NCI-H1105 treated with DMSO at 0.1 percent for 48 hours (cell line): ENCODE measurements at places on chromosomes 5 and 9.

- DNase-seq, result no peak
These were observed 156.2 kb upstream of the S1PR3 start for GRCh38 chr9:88835038-88835466.

GRCh38 chr9:68751556-68751955 lies 46.5 kb downstream of the PIP5K1B start:
- no peak for DNase-seq

GRCh38 chr5:140131967-140132409 lies 6.3 kb downstream of the IGIP start:
- no peak for DNase-seq

DNA sequence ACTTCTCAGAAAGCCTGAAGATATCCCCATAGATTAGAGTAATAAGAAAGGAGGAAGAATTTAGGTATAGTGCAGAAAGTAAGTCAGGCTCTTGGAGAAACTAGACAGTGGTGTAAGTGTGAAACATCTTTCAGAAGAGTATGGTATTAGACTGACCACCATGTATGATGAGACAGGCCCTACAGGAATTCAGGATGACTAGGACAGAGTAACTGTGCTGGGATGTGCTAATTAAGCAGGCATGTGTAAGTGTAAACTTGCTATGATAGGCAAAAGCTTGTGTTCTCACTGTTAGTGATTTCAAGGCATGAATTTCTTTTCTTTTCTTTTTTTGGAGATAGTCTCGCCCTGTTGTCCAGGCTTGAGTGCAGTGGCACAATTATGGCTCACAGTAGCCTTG lies 70.8 kb downstream of the RAB24 start:
- no peak for DNase-seq

- DNase-seq, result no peak
These were observed 41.9 kb downstream of the TJP2 start for GRCh38 chr9:69215774-69216485.

GRCh38 chr5:94288937-94289336 lies 329.5 kb downstream of the KIAA0825 start:
- DNase-seq, result no peak

DNA sequence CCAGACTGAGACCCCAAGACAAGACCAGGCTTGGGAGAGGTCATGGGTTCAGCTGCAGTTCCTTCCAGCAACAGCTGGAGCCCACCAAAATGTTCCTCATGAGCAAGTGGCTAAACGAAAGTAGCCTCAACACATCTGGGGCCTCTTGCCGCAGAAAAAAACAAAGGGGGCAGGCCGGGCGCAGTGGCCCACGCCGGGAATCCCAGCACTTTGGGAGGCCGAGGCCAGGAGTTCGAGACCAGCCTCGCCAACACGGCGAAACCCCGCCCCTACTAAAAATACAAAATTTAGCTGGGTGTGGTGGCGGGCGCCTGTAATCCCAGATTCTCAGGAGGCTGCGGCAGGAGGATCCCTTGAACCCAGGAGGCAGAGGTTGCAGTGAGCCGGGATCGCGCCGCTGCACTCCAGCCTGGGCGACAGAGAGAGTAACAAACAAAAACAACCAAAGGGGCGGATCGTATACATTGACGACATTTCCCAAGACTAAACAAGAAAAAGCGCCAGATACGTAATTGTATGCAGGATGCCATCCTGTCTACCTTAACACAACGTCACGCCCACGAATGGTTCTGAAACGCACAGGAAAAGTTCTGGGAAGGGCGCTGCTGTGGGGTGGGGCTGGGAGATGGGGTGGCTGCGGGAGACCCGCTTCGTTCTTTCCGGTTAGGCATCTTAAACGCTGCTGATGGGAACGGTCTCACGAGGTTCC lies 1.7 kb downstream of the INPP5E start:
- no peak for DNase-seq

DNA sequence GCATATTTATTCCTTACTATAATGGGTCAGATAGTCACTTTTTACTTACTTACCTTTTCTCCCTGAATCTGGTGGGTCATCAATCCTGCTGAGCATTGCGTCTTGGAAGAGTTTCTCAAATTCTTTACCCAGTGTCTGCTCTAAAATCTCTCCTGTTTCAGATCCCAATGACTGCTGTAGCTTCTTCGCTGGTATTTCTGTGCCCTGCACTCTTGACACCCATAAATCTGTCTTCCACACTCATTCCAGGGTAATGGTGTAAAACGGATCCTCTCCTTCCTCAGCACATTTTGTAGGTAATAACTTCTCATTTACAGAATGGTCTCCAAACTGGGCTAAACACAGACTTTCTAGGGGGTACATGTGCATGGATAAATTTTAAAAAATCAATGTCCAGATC lies 407.4 kb downstream of the DMAC1 start:
- no peak for DNase-seq

DNA sequence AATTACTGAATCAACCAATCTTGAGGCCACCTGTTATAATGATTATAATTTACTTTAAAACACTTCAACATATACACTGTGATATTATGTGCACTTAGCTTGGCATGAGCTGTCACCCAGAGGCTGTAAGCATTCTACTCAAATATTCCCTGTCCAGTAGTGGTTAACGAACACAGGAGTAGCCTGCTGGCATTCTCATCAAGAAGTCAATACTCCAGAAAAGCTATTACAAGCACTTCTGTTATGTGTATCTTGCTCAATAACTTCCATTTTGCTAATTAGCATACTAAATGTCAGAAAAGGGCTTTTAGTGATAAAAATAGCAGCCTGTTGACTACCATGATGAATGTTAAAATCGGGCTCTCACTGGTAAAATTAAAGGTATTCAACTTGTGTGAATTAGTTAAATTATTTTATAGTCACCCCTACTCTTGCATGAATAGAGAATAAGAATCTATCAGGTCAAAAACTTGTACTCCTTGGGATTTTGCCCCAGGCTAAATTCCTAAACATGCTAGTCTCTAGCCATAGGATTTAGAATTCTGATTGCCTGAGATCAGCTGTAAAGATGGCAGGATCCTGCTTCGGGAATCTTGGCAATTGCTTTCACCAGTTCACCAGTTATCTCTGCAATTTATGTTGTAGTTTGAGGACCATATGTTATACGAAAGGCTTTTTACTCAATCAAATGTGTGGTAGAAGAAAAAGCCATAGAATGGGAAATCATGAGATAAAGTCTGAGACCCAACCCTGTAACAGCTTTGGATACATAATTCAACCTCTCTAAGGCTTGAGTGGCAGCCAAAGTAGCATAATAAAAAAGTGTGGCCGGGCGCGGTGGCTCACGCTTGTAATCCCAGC lies 43.4 kb upstream of the PAM start:
- no peak for DNase-seq

DNA sequence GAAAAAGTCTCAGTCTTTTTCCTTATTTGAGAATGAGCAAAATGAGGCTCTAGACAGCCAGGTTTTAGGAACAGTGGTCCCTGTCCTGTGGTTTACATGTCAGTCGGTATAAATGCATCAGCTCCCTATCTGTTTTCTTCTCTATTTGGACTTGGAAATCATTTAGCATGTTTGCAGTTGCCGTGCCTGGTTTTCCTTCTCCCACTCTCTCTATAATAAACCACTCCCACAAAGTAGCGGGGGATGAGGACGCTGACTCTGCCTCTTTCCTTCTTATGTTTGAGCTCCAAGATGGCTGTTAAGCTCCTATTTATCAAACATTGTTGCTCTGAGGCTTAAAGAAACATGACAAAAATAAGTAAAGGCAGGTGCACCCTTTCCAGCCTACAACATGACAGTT lies 57.2 kb upstream of the CTSL start:
- DNase-seq, result no peak

- DNase-seq, result no peak
These were observed 25.6 kb downstream of the MED27 start for GRCh38 chr9:132054024-132054423.

DNA sequence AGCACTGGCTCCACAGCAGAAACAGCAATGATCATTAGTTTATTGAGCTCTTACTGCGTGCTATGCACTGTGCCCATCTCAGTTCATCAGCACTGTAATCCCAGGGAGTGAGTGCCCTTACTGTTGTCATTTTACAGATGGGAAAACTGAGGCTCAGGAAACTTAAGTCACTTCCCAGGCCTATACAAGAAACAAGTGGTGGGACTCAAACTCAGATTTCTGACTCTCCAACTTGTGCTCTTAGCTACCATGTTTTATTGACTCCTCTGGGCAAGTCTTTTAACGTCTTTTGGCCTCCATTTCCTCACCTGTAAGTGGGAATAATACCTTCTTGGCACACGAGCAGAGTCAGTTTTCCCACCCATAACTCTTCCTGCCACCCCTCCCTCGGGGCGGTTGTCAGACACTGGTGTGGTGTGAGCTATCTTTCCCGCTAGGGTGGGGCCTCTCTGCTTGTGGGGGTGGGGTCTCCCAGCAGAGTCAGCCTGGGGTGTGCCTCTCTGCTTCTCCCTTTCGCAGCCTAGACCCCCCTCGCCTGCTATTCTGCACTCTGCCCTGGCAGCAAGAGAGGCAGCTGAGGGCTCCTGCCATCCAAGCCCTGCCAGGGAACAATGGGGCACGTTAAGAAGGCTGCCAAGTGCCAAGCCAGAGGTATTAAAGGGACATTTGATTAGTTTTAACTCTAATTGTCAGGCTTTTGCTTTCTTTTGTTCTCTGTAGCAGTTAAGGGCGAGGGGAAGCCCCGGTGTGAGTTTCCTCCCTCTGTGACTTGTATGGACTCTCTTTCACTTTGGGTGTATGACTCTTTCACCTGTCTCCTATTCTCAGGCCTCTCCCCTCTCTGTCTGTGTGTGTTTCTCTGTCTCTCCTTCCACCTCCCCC lies 12.1 kb downstream of the GALNT10 start:
- DNase-seq, result peak; percentile 68

GRCh38 chr5:64497386-64497785 lies 8.4 kb upstream of the RGS7BP start:
- no peak for DNase-seq

GRCh38 chr9:24464319-24464951 lies 81.3 kb downstream of the IZUMO3 start:
- DNase-seq, result no peak

GRCh38 chr5:171785517-171785916 lies at the start of gene SMIM23:
TSS of gene SMIM23 (plus strand) at chr5:171785817. CDS start at chr5:171785872, 55 bp downstream.
- DNase-seq, result no peak
